ENCODE measurements at places on chromosomes 7 and 10.

DNA sequence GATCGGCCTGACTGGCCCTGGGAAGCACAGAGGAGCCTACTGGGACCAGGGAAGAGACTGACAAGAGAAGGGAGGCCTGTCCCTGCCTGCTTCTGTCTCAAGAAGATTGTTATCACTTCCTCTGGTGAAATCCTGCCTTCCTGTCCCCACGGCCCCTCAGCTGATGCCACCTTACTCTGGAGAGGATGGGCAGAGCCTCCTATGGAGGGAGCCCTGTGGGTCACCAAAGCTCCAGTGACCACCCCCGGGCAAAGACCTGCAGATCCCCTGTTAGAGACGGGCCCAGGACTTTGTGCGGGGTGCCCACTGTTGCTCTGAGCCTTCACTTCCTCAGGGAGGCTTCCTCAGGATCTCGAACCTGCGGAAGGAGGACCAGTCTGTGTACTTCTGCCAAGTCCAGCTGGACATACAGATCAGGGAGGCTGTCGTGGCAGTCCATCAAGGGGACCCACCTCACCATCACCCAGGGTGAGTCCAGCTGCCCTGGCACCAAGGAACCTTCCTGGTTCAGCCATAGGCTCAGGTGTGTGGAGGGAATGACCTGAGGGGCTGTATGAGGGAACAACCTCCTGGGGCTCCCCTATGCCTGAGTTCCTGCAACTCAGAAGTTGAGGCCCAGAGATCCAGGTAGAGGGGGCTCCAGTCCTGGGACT, 1.4 kb upstream of the PILRB start:
- DNase-seq, result peak; percentile 49

DNA sequence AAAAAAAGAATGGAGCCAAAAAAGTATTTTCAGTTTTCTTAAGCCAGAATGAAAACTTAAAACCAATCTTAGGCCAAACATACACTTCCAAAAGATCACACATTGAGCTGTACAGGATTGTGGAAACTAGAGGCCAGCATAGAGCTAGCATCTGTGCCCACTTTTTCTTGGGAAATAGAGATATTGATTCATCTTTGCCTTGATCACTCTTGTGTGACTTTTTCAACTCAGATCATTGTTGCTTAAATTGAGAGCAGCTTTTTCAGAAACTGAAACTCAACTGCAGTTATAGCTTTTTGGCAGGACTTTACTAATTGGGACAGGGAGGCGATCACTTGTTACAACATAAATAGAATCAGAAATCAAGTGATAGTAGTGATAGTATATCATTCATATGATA, 132.2 kb downstream of the PRKG1 start:
- no peak for DNase-seq

- DNase-seq, result no peak
Observed at GRCh38 chr7:100781255-100781654, 46.1 kb downstream of the EPHB4 start.

DNA sequence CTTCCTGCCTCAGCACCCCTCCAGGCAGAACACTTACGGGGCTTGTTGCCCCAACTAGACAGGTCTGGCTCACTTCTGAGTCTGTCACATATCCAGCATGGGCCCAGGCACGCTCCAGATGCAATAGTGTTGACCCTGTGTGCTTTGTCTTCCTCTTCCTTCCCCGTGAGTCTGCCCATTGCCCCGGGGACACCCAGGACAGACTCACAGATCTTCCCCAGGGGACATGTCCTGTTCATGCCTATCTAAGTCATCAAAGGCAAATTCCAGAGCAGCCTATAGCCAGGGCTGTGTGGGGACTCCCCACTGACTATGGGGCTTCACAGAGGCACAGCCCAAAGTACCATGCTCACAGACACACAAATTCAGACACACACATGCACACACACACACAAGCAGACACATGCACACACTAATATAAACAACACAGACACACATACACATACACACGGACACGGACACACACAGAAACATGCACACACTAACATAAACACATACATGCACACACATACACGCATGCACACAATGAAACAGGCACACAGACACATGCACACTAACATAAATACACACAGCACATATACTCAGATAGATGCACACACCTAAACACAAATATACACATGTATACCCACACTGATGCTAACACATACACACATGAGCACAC, 175.8 kb downstream of the KCNMA1 start:
- DNase-seq, result peak; percentile 80

GRCh38 chr10:118163217-118163616, 116.5 kb upstream of the RAB11FIP2 start:
- DNase-seq, result peak; percentile 64

- no peak for DNase-seq
Observed at GRCh38 chr7:132654150-132654549, 77.9 kb upstream of the PLXNA4 start.

- no peak for DNase-seq
Observed at GRCh38 chr10:60796481-60796880, 18.2 kb downstream of the CDK1 start.

- DNase-seq, result no peak
Observed at GRCh38 chr10:73156054-73156453, 11.8 kb downstream of the ECD start.

DNA sequence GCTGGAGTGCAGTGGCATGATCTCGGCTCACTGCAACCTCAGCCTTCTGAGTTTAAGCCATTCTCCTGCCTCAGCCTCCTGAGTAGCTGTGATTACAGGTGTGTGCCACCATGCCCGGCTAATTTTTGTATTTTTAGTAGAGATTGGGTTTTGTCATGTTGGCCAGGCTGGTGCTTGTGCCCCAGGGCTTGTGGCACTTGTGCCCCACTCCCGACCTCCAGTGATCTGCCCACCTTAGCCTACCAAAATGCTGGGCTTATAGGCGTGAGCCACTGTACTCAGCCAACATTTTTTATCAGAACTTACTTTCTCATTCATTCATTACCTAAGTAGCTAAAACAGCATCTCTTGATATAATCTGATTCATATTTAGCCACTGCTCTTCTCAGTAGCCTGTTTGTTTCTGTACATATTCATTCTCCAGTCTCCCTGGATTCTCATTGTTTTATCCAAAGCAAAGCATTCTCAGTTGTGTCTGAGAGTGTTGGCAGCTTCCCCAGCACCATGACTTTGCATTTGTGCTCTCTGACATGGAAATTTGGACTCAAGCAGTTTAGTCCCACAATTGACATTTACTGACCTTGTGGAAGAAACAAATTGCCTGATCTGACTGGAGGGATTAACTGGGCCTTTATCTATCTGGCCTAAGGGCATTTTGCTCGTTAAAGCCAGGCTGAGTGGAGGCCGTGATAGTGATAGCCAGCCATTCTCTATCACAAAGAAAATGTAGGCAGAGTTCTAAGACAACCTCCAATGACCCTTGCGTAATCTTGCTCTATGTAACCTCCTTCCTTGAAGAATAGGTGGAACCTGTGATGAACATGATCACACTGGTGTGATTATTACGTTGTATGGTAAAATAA, 44.9 kb downstream of the AKR1B15 start:
- DNase-seq, result peak; percentile 71

DNA sequence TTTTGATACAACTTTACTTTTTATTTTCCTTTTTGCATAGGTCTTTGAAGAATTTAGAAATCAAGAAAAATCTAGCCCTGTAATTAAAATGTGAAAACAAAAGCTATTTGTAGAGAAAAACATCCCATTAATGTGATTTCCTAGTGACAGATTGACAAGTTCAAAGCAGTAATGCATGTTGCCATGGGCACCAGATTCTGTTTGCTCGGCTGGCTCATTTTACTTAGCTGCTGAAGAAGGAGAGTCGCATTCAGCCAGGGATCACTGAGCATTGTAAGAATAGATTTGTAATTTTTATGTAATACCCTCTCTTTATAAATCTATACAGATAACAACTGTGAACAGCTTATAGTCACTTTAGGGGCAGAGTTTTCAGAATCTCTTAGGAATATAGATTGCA, 28.5 kb downstream of the DNAJB9 start:
- DNase-seq, result no peak

GRCh38 chr10:75015442-75015841, 96.0 kb upstream of the SAMD8 start:
- no peak for DNase-seq

DNA sequence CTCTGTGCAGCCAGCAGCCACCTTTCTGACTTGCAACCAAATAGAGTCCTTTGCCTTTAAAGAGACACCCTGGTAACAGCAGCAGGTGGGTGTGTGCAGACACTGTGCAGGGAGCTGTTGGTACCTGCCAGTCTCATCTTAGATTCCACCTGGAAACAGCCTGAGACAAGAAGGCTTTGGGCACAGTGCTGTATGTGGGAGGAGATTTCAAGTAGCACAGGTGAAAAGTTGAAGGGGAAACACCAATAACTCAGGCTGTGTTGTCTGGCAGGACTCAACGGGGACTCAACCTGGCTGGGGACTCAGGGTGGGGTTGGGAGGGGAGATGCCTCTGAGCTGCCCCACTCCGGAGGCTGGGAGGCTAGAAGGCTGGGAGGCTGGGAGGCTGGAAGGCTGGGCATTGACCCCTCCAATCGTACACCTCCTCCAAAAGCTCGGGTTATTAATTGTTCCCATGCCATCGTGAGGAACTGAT, 6.7 kb downstream of the CPXM2 start:
- DNase-seq, result peak; percentile 32

- no peak for DNase-seq
Observed at GRCh38 chr7:90951986-90952954, 312.0 kb upstream of the FZD1 start.

DNA sequence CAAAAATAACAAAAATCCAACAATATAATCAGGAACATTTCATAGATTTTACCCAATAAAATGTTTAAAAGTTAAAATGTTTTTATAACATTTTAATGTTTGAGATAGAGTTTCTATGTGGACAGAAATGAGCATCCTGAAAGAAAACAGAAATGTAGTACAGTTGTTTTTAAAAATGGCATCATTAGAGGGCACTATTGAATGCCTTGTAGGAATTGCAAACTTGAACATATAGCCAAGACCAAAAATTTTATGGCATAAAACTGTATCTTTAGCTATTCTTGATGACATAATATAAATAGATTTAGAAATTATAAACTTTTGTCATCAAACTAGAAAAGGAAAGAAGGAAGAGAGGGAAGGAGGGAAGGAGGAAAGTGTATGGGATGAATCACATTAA, 1372.7 kb downstream of the GATA3 start:
- no peak for DNase-seq

DNA sequence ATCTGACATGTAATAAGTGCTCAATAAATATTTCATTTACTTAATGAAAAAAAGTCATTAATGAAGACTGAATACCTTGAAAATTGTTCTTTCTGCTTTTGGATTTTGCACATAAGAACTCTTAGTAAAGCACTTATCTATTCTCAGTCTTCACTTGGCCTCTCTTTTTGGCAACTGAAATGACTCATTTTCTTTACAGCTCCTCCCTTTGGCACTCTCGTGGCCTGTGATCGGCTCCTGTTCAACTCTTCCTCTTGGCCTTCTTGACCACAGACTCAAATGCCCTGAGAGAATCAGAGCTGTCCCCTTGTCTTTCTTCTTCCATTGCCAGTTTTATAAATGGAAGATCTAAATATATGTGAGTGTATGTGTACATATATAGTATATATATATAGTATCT, 54.2 kb downstream of the FOXP2 start:
- DNase-seq, result no peak

GRCh38 chr10:111109501-111110242, 32.8 kb downstream of the ADRA2A start:
- DNase-seq, result no peak

GRCh38 chr10:29174389-29174788, 114.5 kb upstream of the LYZL1 start:
- DNase-seq, result no peak

DNA sequence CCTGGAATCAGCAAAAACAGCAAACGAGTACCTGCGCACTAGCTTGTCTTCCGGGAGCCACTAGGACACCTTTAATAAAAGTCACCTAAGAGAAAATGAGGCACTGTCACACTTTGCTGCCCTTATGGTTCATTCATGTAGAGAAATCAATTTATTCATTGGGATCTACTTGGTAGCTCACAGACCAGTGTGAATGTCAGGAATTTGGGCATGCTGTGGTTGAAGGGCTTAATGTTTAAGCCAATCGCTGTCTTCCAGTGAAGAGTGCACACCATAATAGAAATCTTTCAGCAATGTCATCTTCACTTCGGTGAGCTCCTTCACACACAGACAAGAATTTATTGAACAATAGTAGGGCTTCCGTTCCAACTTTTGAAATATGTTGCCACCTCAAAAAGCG, 65.1 kb downstream of the MARCHF5 start:
- no peak for DNase-seq

DNA sequence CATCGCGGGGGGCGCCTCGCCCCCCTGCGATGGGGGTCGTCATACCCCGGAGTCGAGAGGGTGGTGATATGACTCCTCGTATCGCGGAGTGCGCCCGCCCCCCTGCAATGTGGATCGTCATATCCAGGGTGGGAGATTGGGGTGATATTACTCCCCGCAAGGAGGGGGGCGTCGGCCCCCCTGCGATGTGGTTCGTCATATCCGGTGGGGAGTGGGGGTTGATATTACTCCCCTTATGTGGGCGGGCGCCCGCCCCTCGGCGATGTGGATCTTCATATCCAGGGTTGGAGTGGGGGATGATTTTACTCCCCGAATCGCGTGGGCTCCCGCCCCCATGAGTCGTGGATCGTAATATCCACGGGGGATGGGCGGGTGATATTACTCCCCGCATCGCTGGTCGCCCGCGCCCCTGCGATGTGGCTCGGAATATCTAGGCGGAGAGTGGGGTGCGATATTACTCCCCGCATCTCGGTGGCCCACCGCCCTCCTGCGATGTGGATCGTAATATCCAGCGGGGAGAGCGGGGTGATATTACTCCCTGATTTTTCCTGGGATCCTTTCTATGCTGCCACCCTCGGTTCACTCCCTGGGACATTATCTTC, 36.9 kb downstream of the MEIG1 start:
- no peak for DNase-seq

- no peak for DNase-seq
Observed at GRCh38 chr10:68330852-68331454, 911 bp upstream of the HNRNPH3 start.

- no peak for DNase-seq
Observed at GRCh38 chr7:22051886-22052673, 106.4 kb upstream of the CDCA7L start.

DNA sequence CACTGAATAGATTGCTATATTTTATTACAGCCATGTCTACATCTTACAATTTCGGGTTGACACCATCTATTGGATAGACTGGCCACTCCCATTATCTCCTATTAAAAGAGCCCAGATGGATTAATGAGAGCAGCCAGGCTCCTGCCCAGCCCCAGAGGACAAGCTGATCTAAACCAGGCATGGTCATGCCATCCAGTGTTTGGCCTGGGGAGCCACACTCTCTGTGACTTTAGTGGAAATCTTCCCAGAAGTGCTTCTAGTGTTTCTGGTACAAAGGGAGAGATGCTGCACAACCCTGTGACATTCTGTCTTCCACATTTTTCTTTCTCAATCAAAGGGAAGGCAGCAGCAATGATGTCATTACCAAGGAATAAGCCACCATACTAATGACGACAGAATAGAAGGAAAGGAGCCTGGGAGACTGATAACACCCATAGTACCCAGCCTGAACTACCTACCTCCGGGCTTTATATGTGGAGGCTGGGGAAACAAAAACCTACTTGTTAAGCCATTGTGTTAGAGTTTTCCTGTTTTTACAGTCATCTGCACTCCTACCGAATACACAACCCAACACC, 5.0 kb downstream of the NEBL start:
- DNase-seq, result peak; percentile 63

All from islet precursor cell (in vitro differentiated cells).